T follicular helper cell (primary cell): ENCODE measurements at places on chromosomes 5 and 9.

GRCh38 chr9:126985870-126986498, 71.4 kb downstream of the RALGPS1 start:
- peak; percentile 78 for DNase-seq

DNA sequence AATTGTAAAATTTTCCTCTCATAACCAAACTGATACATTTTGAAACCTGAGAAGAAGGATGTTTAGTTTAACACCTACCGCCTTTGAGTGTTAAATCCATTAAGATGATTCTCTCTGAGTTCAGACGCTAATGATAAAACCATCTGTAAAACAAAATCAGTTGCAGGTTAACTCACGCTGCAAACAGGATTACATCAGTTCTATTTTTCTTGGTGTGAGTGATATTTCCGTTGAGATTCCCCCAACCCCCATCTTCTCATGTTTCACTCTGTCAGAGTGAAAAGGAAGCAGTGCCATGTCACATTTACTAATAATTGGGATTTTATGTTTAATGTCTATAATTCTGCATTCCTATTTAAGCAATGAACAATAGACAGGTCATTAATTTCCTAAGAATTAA, 146.5 kb downstream of the FANCC start:
- DNase-seq = no peak

GRCh38 chr9:34507966-34508365, 14.8 kb downstream of the ENHO start:
- no peak for DNase-seq

GRCh38 chr5:170362656-170363055, 26.5 kb downstream of the KCNMB1 start:
- no peak for DNase-seq

DNA sequence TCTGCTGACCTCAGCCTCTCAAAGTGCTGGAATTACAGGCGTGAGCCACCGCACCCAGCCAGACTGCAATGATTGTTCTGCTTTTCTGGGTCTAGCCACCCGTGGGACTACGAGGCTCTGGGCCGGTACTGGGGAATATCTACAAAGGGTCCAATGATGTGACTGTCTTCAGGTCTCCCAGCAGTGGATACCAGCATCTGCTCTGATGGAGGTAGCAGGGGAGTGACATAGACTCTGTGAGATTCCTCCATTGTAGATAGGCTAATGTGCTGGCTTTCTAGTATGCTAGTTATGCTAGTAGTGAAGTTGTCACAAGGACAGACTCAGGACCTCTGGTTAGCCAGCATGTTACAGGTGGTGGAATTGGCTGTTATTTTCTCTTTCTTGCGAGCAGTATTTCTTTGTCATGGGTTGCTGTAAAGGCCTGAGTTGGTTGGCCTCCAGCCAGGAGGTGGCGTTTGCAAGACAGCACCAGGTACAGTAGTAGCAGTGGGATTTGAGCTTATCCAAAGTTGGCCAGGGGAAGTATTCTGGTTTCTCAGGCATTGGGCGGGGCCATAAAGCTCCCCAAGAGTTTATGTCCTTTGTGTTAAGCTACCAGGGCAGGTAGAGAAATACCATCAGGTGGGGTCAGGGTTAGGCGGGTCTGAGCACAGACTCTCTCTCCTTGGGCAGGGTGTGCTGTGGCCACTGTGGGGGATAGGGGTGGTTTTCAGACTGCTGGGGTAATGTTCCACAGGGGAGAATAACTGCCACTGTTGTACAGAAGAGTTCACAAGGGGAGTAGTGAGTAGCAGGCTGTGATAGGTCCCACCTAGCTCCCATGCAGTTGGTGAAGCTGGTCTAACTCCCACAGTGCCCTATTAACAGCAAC, 105.2 kb downstream of the SGCD start:
- no peak for DNase-seq

DNA sequence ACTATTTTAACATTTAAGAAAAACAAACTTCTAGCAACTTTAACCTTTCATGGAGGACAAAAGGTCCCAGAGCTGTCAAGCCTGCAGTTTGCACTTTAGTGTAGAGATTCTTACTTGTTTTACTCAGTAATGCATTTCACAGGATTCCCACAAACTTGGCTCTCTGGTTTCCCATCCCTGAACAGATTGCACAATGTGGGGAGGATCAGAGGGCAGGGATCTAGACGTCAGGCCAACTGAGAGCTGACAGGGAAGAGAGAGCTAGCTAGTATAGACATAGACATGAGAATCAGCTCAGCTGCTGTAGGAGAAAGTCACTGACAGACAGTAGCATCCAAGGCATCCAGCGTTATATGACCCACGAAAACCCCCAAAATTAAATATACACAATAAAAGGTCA, 20.9 kb upstream of the BNIP1 start:
- no peak for DNase-seq

- no peak for DNase-seq
Measured at GRCh38 chr9:35935755-35936509, 22.0 kb downstream of the OR2S2 start.

GRCh38 chr5:78893940-78894677, 91.0 kb downstream of the ARSB start:
- DNase-seq = no peak

DNA sequence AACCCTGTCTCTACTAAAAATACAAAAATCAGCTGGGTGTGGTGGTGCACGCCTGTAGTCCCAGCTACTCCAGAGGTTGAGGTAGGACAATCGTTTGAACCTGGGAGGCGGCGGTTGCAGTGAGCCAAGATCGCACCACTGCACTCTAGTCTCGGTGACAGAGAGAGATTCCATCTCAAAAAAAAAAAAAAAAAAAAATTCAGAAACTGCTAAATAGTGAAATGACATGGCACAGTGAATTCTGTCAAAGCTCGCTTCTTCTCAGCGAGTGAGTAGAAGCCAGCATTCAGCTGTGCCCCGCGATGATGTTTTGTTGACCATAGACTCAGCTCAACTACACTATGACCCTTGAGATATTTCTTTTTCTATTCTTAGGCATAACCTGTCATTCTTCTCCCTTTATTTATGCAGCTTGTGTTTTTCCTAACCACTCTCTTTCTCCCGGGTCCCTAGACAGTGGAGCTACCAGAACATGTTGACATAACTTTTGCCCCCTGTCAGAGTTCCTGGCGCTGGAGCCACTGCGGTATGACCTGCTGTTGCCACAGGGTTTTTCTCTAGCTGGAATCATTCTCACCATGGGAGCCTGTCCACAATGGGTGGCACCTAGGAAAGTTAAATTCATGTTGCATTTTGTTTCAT, 13.5 kb upstream of the IQGAP2 start:
- DNase-seq = no peak

- DNase-seq = no peak
Measured at GRCh38 chr5:83026516-83026915, 50.7 kb downstream of the TMEM167A start.

GRCh38 chr5:55418994-55419968, 111.5 kb downstream of the MTREX start:
- DNase-seq = no peak

DNA sequence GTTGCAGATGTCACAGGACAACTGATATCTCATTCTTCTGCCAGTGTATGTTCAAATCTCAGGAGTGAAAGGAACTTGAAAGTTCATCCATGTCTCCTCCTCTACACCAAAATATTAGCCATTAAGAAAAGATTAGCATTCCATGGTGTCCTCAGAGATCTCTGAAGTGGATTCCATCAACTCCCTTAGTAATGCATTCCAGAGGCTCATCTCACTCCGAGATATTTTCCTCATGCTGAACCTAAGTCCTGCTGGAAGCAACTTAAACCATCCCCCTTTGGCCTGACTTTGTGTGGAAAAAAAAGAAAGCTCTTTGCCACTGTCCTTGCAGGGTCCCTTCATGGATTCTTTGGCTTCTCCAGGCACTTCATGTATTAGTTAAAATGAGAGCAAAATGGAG, 155.7 kb upstream of the ZNF462 start:
- DNase-seq = no peak

DNA sequence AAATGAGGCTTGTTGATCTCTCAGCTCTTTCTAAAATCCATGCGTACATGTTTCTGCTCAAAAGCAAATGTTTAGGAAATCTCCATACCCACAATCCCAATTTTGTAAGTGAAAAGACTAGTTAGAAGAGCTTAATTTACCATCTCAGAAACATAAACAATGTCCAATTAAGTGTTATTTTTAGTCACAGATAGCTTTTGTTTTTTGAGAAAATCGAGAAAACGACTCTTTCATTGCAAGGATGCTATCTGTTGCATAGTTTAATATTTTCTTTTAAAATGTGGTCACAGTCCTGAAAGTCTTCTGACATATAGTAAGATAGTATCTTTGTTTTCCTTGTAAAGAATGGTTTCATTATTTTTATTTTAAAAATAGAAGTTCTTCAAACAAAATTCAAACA, 338.0 kb upstream of the DAB2 start:
- no peak for DNase-seq

DNA sequence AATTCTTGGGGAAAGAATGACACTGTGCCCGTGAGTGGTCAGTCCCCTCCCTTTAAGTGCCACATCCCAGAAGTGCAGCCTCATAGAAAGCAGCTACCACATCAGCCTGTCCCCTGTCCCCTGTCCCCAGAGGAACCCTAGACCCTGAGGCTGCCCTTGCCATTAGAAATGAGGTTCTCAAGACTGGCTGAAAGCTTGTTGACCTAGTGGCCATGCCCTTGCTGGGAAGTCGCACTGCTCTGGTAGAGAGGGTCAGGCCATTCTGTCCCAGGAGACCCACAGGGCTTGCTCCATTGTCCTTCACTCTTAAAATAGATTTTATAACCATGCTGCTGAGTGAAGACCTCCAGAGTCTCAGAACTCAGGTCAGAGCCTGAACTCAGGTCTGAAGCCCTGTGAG, 184.5 kb downstream of the RGS3 start:
- no peak for DNase-seq

DNA sequence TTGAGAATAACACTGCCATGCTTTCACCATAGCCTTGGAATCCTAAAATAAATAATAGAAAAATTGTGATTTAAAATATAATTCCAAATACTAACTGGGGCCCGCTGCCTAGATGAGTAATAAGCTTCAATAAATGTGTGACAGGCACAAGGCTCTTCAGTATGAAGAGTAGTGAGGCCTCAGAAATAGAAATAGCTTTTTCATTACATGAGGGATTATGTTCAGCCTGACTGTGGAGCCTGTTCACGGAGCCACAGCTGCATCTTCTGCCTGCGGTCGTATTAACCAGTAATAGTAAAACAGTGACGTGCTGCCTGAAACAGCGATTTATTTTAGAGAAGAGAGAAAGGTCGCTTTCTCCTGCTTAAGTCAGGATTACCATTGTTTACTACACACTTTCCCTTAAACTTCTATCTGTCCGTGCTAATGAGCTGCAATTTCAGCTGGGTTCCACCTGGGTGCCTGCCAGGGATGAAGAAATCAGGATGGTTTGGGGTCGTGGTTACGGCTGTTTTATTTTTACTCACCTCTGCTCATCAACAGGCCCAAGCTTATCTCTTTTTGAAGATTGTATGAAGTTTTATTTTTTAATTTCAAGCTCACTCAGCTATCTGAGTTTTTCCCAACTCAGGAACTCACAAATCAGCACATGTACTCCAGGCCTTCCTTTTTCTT, 284.9 kb upstream of the WWC1 start:
- no peak for DNase-seq

GRCh38 chr9:119963258-119963797, 594.1 kb upstream of the BRINP1 start:
- no peak for DNase-seq

- no peak for DNase-seq
Measured at GRCh38 chr5:145968970-145969713, 32.8 kb downstream of the SH3RF2 start.

DNA sequence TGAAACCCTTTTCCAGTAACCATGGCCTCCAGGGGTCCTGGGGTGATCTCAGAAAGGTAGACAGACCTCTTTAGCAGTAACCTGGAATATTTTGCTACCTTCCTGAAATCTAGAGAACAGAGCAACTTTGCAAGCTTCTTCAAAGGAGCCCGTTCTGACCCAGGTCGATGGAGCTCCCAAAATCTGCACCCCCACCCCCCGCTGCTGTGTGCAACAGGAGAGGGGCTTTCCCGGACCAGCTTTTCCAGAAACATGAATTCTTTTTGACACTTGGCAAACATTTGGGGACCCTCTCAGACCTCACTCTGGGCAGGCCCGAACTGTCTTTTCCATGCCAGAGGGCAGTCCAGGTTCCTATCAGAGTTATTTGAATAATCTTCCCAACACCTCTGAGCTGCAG, 65.3 kb downstream of the KCNIP1 start:
- no peak for DNase-seq

GRCh38 chr9:115167175-115167574, 49.2 kb upstream of the TNC start:
- DNase-seq = no peak

- DNase-seq = no peak
Measured at GRCh38 chr5:159104759-159105144, 5.0 kb upstream of the EBF1 start.

DNA sequence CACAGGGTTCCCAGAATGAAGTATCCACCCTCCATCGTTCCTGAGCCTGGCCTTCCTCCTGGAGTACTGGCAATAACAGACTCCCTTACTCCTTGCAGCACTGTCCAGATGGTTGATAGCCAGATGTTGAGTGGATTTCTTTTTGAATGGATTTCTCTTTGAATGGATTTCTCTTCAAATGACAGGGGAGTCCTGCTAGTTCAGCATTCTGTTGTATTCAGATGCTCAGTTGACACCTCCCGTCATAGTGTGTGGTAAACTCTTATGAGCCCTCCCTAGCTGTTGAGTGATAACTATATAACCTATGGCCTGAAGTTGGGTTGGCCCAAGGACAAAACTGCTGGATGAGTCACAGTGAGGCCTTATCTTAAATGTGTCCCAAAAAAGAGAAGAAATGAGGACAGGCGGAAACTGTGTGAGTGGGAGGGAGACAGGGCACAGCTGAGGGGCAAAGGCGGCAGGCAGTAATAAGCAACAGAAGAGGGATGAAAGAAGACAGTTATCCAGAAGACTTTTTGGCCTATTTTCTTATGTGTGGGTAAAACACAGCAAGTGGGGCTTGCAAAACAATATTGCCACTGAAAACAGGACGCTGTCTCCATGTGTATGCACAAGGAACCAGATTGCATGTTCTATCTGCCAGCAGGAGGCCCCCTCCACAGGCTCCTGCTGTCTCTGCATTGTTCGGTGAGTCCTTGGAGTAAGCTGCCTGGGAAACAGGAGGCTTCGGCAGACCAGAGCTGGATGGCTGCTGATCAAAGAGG, 209.5 kb upstream of the S1PR3 start:
- DNase-seq = no peak
